Epithelial cell of prostate (primary cell): ENCODE measurements at places on chromosomes 3 and 15.

GRCh38 chr15:84863565-84864443 lies 20.7 kb upstream of the SLC28A1 start:
- no peak for DNase-seq

DNA sequence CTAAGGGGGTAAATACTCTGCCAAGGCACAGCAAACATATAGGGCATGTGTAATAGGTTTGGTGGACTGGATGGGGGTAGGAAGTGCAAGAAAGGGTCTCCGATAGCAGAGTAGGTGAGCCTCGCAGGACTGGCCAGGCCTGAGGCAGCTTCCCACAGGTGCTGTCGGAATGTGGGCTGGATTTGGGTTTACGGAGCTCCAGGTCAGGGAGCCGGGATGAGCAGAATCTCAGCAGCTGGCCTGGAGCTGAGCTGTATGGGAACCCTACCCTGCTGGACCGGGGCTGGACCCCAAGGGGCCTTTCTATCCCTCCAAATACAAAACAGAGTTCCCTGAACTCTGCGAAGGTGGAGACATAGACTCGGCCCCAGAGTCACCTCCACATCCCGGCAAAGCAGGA lies 15.0 kb downstream of the KLF15 start:
- no peak for DNase-seq

GRCh38 chr3:177934001-177934891 lies 602.0 kb upstream of the KCNMB2 start:
- DNase-seq: no peak

- DNase-seq: no peak
Observed at GRCh38 chr3:175301741-175302140, 442.6 kb downstream of the NAALADL2 start.

DNA sequence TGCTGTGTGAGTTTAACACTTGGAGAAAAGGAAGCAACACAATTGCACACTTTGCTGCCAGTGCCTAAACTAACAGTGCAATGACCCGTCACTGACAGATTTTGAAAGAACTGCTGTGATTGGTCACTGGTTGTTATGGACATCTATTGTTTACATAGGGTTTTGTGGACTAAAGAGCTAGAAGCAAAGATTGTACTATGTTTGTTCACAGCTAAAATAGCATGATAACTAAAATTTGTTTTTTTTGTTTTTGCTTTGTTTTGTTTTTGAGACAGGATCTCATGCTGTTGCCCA lies 112.4 kb upstream of the GOLGA8J start:
- DNase-seq: no peak

- DNase-seq: no peak
Observed at GRCh38 chr15:73818308-73818985, 54.9 kb upstream of the TBC1D21 start.

GRCh38 chr3:24434651-24435050 lies 60.0 kb downstream of the THRB start:
- no peak for DNase-seq

DNA sequence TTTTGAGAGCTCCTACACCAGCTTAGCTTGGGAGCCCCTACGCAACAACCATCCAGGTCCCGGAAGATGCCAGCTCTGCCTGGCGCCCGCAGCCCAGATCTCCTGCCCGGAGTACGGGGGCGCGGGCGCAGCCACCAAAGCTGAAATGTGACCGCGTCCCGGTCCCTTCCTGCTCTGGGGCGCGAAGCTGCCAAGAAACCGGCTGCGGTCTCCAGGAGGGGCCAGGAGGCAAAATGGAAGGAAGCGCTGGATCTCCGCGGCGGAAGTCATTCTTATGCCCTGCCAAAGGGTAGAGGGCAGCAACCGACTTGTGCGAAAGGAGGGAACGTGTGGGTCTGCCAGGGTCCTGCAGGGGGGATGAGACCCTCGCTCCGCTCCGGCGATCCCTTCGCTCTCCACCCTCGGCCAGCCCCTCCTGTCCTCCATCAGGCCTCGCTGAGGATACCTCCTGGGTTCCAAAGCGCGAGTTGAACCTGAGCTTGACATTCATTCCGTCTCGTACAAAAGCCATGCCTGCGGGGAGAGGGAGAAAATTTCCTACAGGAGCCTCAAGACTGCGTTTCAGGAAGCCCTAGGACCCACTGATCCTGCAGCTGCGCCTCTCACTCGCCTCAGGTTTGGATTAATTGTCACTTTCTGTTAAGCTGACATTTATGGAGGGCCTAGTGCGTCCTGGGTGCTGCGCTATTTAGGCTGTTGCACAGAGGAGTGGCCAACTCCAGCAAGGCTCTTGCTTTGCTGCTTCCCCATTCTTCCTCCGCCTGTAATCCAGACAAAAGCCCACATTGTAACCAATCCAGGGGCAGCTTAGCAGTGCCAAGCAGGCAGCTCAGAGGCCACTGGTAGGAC lies 98.3 kb upstream of the VGLL3 start:
- no peak for DNase-seq

DNA sequence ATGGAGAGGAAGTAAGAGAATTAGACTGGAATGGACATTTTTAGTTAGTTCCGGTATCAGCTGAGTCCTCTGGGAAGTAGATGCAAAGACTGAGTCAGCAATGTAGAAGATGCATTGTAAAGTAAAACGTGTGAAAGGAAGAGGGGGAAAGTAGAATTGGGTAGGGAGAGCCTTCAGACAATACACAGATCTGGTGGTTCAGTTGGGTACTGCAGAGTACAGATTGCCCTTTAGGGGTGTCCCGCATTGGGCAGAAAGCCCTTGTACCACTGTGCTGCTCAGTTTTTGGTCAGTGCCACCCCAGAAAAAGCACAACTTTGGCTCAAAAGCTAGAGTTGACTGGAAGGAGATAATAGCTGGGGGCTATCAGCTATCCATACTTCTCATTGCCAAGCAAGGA lies 247.4 kb downstream of the KBTBD8 start:
- no peak for DNase-seq

- no peak for DNase-seq
Observed at GRCh38 chr3:197485143-197485542, 70.6 kb downstream of the BDH1 start.

GRCh38 chr3:128415200-128415772 lies 51.4 kb downstream of the DNAJB8 start:
- DNase-seq: no peak

- DNase-seq: peak; percentile 27
Observed at GRCh38 chr3:33299395-33300081, 22.3 kb downstream of the FBXL2 start.

DNA sequence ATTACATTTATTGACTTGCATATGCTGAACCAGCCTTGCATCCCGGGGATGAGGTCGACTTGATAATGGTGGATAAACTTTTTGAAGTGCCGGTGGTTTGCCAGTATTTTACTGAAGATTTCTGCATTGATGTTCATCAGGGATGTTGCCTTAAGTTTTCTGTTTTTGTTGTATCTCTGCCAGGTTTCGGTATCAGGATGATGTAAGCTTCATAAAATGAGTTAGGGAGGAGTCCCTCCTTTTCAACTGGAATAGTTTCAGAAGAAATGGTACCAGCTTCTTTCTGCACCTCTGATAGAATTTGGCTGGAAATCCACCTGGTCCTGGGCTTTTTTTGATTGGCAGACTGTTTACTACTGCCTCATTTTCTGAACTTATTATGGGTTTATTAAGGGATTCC lies 250.8 kb downstream of the TBC1D5 start:
- no peak for DNase-seq

- DNase-seq: no peak
Observed at GRCh38 chr15:31805090-31805662, 225.1 kb upstream of the CHRNA7 start.
